Lung microvascular endothelial cell (primary cell): ENCODE measurements at places on chromosomes 3 and 15. TPM values are rescaled to one million over a fixed set of nuclear protein-coding genes. Genes with fewer than 3 reads are reported as not detected.

- no peak for DNase-seq
These were observed 26.8 kb downstream of the ESYT3 start for GRCh38 chr3:138461246-138461645.

DNA sequence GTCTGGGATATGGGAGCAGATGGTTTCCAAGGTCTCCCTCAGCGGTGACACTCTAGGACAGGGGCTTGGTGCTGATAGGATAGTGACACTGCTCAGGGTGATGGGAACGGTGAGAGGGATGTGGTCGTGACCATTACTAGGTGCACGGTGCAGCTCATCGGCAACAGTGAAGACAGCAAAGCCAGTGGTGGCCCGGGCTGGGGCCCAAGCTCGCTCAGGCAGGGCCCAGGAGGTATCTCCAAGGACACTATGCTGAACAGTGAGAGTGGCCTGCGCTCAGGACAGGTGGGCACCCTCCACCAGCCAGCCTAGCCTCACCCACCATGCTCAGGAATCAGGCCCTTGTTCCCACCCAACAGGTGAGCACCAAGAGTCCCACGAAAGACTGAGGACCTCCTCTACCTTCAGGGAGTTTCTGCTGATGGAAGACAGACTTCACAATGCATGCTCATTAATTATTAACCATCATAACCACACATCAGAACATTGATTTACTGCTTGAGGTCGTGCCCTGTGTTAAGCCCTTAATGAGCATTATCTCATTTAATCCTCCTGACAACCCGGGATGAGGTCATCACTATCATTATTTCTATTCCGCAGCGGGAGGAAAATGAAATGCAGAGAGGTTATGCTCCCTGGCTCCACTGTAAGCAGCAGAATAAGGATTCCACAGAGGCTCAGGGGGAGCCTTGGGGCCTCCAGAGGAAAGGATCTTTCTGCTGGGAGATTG lies 269.4 kb downstream of the UACA start:
- peak; percentile 37 for DNase-seq

DNA sequence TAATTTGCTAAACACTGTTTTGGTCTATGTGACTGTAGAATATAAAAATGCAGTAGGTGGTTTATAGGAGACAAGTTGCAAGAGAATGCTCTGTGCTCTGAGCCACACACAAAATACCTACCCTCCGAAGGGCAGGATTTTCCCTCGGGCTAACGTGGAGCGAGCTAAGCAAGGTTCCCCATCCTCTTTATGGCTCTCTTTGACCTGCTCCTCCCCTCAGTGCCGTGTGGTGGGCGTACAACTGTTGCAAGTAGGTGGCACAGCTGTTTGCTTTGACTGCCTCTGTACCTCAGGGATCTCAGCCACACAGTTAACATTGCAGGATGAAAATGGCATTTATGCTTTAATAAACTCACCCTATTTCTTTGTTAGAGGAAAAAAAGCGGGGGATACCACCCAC lies 339.1 kb downstream of the SATB1 start:
- DNase-seq, result no peak

- DNase-seq, result no peak
These were observed 23.0 kb downstream of the CRYGS start for GRCh38 chr3:186520957-186521842.

DNA sequence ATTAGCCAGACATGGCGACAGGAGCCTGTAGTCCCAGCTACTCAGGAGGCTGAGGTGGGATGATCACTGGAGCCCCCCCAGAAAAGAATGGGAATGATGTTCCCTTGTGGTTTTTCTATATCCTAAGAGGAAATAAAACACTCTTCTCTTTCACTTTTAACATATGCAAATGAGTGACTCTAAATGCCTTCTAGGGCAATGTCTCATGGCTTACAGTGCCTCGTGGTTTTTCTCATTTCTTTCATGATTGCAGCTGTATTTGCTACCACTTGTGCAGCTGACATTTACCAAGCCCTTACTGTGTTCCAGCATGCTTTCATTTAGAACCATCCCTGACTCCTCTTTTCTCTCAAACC lies 26.4 kb downstream of the STOML1 start:
- DNase-seq, result no peak

The CRABP1 gene
- not detected in 2 replicates for total RNA-seq

The MRPS11 gene
- 20.5 and 29.4 TPM in 2 replicates for total RNA-seq

The SLC15A2 gene
- under 0.01 and 0.20 TPM in 2 replicates for total RNA-seq
